ENCODE measurements at places on chromosomes 7 and 10.

DNA sequence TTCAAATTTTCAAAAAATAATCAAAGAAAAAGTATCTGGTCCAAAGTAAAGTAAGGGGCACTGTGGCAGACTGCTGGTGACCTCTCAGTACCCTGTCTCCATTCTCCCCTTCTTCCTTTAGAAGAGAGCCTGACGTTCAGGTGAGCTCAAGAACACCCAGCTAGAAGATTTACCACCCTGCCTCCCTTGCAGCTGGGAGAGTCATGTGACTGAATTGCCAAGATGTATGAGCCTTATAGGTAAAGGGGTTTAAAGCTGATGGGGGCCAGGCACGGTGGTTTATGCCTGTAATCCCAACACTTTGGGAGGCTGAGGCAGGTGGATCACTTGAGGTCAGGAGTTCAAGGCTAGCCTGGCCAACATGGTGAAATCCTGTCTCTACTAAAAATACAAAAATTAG, 86.3 kb upstream of the NANOS1 start:
- DNase-seq: no peak

DNA sequence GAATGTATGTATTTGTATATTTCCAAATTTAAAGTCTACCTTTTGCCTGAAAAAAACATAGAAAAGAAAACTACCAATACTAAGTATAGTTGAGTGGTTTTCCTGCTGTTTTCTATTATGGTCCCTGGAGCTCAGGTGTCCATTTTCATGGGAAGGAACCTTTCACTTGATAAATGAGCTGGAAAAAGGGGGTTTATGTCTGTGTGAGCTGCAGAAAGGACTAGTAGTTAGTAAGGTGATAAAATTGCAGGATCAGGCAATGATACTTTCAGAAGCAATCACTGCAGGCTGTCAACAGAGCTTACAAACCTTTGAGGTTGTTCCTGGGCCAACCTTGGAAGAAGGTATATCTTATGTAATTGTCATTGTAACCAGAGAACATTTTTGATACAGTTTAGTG, 48.0 kb downstream of the ST7 start:
- no peak for DNase-seq

DNA sequence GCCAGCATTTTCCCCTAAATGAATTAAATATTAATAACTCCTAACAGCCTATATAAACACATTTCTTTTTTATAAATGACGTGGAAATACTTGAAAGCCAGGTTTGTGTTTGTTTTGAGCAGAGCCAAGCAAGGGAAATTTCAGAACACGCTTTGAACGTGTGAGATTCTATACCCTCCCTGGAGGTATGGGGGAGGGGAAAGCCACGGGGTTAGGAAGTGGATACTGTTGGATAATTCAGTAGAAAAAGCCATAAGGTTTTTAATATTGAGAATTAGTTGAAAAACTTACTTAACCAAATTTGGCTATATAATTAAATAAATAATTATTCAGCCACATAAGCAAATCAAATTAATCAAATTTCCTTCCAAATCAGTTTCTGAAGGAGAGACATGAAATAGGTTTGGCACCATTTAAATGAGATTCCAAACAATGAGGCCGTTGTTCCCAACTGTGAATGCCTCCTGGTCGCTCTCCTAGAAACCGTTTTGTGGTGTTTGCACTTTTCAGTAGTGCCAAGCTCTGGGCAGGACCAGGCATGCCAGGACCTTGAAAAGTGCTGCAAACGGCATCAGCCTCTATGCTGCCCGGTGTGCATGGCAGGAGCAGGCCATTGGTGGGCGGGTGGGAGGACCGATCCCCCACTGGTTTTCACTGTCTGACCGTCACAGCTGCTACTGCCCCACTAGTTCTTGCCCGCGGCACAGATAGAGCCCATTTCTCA, 88.1 kb downstream of the SEPTIN14 start:
- peak; percentile 94 for DNase-seq

GRCh38 chr7:14717816-14718215, 184.7 kb downstream of the DGKB start:
- DNase-seq: peak; percentile 58

DNA sequence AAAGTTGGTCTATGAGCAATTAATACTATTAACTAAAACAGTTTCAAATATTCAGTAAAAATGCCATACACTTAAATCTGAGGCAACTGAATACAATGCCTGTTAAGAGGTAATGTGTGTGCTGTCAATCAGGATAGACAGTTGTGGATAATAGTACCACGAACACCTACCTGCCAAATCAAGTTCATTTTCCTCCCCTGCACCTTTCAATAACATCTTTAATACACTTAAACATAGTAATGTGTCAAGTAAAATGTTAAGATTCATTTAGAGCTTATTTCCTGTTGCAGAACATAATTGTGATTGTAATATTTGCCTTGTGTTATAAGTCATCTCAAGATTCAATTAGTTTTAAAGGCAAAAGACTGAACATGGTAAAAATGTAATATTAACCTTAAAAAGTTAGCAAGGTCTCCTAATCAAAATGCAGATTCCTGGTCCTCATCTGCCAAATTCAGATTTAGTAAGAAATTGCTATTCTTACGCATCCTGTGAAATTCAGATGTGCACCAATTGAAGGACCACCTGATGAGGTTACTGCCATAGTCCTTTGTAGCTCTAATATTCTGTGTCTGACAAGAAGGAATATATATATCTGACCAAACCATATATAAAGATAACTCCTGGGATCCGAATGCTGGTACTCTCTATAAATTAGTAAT, 37.1 kb downstream of the COL1A2 start:
- DNase-seq: no peak

DNA sequence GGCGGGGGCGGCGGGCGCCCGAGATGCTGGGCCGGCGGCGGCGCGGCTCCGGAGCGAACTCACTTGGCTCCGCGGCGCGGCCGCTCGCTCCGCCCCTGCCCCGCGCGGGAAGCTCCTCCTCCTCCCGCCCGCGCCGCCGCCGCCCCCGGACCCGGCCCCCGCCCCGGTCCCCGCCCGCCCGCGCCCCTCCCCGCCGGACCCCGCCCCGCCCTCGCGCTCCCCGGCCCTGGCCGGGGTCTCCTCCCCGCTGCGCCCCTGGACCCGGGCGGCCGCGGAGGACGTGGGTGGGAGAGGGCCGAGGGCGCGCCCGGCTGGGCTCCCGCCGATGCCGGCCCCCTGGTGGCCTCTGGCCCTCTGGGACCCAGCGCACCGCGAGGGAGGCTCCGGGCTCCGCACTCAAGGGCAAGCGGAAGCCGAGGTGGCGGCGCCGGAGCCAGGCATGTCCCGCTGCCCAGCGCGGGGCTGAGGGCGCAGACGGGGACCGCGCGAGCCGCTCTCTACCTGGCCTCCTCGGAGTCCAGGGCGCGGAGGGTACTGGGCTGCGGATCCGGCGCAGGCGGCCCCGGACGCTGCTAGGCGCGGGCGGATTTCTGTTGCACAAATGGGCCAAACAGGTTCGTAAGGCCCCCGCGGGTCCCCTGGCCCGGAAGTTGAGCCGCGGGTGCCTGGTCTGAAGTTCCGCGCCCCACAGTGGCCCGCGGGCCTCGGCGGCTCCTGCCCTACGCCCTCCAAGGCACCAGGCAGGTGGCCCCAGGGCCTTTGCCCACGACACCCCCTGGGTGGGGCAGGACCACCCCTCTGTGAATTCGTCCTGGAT, at the start of gene TCERG1L:
Gene TCERG1L (minus strand): TSS at position 61 of the 817 bp plus-strand sequence. CDS start 86 bp downstream, outside the sequence.
- no peak for DNase-seq

DNA sequence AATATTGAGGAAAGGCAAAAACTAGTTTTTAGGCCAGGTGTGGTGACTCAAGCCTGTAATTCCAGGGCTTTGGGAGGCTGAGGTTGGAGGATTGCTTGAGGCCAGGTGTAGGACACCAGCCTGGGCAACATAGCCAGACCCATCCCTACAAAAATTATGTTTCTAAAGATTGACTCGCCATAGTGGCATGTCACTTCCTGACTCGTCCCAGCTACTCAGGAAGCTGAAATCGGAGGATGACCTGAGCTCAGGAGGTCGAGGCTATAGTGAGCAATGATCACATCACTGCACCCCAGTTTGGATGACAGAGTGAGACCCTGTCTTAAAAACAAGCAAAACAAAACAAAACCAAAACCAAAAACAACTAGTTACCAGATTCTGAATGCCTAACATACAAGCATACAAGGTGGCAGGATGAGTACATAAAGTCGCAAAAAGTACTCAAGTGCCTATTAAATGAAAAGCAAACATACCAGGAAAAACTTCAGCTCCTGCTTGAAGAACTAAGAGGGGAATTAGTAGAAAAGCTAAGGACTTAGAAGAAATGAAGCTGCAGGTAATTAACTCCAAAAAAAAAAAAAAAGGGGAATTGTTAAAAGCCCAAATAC, 14.1 kb downstream of the ZNF398 start:
- DNase-seq: no peak

DNA sequence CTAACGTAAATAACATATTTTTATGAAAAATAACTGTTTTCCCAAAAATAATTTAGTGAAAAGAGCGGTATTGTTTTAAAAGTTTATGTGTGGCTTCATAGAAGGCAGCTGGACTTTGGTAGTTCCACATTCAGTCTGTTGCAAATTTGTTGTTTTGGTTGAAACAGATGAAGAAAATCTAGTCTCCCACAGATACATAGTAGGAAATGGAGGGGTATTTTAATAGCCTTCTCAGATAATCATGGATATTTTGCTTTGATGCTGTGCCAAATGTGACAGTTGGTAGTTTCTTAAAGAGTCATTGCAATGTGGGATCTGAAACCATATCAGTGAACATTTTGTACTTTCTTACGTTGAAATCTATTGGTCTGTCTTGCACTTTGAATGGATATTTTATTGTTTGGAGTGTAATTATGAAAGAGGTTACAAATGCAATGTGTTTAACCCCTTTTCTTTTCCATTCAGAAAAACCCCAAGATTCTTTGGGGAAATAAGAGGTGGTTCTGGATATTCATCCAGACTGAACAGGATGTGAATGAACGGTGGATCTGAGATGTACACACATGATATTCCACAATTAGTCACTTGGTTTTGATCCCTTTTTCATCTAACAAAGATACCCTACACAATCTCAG, 10.4 kb downstream of the ZNF365 start:
- no peak for DNase-seq

- DNase-seq: no peak
These were observed 96.9 kb downstream of the SORBS1 start for GRCh38 chr10:95464280-95464679.

- no peak for DNase-seq
These were observed 52.7 kb upstream of the ELN start for GRCh38 chr7:73974948-73975926.

DNA sequence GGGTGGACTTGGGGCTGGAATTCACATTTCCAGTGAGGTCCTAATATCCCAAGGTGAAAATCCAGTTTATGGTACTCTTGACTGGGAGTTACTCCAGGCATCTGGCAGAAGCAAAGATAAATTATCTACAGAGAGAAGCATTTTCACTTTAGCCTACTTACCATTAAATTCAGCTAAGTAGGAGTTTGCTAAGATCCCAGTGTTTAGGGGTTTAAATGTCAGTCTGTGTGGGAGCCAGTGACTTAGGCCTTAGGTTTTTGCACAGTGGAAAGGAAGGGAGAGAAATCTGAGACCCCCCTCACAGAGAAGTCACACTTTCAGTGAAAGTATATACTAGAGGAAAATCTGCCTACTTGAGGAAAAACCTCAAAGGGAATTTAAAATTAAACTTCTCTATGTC, 134.2 kb downstream of the IQUB start:
- DNase-seq: no peak

DNA sequence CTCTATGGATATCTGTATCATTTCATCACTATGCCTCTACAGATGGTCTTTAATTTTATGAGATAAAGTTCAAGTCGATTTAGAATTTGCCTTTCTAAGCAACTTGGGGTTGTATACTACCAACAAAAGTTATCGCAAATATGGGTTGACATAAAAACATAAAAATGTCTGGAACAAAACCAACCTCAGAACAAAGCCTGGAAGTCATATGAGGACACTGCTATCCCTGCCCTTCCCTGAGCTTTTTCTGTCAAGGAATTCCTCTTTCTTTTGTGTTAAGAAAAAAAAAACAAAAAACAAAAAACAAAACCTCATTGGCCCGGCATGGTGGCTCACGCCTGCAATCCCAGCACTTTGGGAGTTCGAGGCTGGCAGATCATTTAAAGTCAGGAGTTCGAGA, 319.3 kb downstream of the CAMK1D start:
- DNase-seq: no peak

DNA sequence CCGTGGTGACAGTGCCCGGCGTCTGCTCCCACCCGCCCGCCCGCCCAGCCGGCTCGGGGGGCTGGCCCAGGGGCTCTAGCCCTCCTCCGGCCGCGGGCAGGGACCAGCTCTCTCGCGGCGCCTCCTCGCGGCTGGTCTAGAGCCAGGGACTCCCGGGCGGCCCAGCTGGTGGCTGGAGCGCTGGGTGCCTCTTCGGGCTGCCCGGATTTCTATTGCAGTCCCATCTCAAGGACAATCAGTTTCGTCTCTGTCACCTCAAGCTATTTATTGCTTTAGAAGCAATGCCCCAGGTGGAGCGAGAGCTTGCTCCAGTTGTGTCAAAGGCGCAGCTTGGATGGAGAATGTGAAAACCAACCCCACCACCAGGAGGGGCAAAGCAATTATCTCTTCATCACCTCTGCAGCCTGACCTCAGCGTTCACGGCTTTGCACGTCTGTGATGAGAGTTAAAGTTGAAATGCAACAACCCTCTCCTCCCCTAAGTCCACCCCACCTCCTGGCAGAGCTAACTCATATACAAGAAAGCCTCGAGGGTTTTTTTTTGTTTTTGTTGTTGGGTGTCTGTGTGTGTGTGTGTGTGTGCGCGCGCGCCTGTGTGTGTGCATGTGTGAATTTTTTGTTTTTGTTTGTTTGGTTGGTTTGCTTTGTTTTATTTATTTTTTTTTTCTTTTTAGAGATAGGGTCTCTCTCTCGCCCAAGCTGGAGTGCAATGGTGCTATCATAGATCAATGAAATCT, at the start of gene ITGA8:
Gene ITGA8 (minus strand): TSS at position 24 of the 736 bp plus-strand sequence. CDS start 151 bp downstream, outside the sequence.
- DNase-seq: peak; percentile 22

GRCh38 chr10:34912771-34913170, 97.7 kb upstream of the PARD3 start:
- no peak for DNase-seq

DNA sequence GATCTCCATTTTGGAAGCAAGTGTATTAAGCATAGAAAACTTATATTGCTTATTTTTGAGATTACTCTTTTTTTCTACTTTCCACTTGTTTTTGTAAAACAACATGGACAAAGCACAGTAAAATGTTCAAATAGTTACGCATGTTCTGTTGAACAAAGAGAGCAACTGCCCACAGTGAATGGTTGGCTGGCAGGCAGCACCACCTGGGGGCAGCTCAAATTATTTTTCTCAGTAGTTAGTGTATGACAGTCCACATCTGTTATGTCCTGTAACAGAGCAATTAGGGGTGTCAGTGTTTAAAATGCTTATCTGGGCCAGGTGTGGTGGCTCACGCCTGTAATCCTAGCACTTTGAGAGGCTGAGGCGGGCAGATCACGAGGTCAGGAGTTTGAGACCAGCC, 46.1 kb upstream of the CACUL1 start:
- DNase-seq: peak; percentile 10

GRCh38 chr7:65430344-65431186, 56.9 kb downstream of the ZNF92 start:
- DNase-seq: no peak

- no peak for DNase-seq
These were observed 26.5 kb upstream of the TRIL start for GRCh38 chr7:28984631-28985030.

DNA sequence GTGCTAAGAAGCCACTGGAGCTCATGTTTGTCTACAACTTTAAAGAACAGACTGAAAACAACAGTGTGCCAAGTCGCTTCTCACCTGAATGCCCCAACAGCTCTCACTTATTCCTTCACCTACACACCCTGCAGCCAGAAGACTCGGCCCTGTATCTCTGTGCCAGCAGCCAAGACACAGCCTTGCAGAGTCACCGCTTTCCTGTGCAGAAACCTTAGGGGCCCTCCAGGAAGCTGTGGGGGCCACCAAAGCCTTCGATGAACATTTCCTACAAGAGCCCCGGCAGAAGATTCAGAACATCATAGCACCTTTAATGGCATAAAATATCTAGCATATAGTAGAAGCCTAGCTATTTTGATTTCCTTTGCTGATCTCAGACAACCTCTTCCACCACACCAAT, 88.0 kb upstream of the PRSS58 start:
- DNase-seq: no peak
